Putamen (tissue), 1 donor: ENCODE measurements at places on chromosomes 4 and X.

DNA sequence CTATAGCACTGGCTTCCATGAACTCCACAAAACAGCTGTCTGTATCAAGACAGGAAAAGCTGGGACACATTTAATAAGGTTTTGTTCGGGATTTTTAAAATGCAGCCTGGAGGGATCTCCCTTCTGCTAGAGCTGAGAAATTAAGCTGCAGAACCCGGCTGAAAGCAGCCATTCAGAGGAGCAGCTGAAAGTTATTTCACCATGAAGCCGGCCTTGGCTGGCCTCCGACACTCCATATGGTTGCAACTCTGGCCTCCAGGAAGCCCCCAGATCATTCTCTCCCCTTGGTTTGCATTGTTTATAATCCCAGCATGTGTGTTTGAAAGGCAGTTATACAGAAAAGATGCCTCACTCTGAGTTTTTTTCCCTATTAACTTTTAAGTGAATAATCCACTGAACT is 239.4 kb downstream of the SPATA18 start:
- no peak for DNase-seq

DNA sequence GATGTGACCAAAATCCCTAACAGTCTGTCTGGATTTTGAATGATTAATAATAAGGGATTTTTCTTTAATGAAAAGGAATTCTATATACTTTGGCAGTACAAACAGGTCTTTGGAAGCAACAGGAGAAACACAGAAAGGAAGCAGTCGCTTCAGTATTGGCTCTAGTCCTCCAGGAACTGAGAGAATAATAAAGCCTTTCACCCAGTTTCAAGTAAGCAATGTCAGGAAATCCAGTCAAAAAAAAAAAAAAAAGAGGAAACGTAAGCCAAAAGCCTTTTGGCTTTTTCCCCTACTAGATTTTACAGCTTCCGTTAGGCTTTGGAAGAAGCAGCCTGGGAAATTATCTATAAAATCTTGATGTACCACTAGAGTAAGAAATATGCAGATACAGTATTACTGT is 61.7 kb upstream of the HDAC8 start:
- peak; percentile 15 for DNase-seq

DNA sequence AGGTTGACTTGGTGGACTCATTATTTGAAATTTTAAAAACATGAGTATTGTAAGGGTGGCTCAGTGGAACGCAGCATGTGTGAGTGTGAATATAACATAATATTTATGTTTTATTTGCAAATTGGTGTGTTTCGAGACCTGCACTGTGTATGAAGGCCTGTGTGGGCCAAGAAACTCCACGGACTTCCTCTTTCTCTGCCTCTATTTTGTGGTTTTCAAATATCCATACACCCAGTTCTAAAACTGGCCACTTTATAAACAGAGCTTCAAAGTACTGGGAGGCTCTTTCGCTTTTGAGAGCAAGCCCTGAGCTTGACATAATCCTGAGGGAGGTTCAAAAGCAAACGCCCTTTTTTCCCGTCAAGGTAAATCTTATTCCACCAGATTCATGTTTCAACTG is 187.7 kb downstream of the GPAT3 start:
- no peak for DNase-seq

- no peak for DNase-seq
Measured at GRCh38 chr4:53777244-53777984, 186.1 kb upstream of the LNX1 start.

DNA sequence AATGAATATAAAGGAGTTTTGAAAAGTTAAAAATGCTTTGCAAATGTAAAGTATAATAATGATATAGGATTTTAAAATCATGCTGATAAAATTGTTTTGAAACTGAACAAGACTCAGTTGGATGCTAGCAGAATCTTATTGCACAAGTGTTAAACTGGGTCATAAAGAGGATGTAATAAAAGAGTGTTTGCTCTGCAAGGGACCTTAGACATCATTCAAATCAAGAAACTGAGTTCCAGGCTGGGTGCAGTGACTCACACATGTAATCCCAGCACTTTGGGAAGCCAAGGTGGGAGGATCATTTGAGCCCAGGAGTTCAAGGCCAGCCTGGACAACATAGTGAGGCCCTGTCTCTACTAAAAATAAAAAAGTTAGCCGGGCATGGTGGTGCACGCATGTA is 27.5 kb upstream of the DUSP21 start:
- DNase-seq: no peak

DNA sequence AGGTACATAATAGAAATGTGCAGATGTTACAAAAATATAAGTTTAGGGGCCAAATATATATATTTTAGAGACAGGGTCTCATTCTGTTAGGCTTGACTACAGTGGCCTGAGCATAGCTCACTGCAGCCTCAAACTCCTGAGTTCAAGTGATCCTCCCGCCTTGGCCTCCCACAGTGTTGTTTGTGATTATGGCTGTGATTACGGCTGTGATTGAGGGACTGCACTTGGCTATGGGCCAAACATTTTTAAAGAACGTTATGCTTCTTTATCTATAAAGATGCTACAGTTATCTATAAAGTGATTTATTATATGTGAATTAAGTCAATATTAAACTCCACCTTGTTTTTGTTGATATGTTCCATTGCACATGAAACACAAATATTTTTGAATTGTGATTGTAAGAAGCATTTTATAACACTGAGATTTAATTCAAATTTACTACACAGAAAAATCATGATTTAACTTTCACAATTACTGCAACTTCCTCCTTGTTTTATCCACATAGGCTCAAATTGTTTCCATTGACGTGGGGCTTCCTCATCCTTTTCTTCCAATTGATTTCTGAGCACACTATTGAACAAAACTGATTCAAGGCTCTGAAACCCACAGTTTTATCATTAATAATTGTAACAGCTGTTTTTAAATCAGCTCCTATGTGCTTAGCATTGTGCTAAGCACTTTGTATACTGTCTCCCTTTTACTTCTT is 68.4 kb upstream of the BMPR1B start:
- DNase-seq: no peak

- no peak for DNase-seq
Measured at GRCh38 chr4:80202741-80203553, 5.6 kb downstream of the PRDM8 start.

GRCh38 chr4:140070366-140070765 is 83.6 kb downstream of the MAML3 start:
- no peak for DNase-seq

DNA sequence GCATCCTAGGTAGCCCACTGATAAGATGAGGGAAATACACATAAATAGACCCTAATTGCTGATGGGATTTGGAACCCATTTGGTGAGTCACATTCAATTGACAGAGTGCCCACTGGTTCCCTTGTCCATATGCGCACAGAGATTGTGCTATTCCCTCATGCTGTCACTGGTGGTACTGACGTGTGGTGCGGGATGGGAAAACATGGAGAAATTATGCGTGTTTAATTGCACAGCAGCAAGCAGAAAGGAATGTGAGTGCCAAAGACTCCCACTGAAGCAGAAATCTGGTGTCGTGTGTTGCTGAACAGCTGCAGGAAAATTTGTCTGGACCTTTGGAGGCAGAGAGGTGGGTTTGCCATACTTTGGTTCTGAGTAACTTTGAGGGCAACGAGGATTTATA is 92.2 kb downstream of the NHSL2 start:
- DNase-seq: no peak

DNA sequence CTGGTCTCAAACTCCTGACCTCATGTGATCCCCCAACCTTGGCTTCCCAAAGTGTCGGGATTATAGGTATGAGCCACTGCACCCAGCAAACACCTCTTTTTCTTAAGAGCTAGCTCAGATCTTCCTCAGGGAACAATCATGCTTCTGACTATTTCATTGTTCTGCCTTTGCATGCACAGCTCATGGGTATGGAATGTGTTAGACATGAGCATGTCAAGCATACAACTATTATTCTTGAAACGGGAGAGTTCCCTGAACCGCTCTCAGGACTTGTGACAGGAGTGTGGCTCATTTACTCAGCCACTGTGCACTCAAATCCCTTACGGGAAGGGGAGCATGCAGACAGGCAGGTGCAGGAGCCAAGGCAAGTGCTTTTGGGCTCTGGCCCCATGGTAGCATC is 231.7 kb upstream of the TAPT1 start:
- no peak for DNase-seq

DNA sequence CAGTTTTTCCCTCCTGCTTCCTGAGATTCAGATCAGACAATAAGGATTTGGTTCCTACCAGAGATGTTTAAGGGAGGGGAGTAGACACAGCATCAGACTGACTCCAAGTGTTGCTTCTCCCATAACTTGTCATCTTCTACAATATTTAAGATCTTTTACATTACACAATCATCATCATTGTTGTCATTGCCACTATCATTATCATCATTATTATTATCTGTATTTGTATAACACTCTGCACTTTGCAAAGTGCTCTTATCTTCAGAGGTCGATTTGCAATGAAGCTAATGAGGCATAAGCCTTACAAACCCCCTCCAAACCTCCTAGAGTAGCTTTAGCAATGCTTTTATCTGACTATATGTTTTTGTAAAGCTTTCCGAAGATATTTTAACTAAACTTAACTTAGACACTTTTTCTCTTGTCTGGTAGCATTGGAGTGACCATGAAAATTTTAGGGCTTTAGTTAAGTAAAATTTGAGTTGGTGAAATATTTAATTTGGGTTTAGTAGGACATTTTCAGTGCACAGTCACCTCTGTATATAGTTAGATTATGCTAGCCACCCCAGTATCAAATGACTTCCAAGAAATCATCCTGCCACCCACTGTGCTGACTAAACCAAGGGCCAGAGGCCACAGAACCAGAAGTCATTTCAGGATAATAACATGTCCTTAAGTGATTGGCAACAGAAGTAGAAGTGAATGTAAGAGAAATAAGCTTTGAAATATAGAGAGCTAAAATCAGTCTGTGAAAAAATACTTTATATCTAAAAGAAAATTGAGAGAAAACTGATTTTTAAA is 124.2 kb upstream of the NRK start:
- DNase-seq: no peak

- DNase-seq: no peak
Measured at GRCh38 chr4:109589605-109590004, 29.6 kb downstream of the MCUB start.

- no peak for DNase-seq
Measured at GRCh38 chrX:12162420-12162819, 24.1 kb downstream of the FRMPD4 start.

GRCh38 chr4:18880871-18881270 is 859.3 kb upstream of the LCORL start:
- no peak for DNase-seq

DNA sequence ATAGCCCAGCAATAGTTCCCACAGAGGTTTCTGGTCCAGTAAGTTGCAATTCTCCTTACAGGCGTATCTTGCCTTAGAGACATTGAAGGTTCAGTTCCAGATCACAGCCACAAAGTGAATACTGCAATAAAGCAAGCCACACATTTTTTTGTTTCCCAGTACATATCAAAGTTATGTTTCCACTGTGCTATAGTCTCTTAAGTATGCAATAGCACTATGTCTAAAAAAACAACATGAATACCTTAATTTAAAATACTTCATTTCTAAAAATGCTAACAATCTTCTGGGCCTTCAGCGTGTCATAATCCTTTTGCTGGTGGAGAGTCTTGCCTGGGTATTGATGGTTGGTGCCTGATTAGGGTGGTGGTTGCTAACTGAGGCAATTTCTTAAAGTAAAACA is 659.1 kb downstream of the GRID2 start:
- DNase-seq: no peak

DNA sequence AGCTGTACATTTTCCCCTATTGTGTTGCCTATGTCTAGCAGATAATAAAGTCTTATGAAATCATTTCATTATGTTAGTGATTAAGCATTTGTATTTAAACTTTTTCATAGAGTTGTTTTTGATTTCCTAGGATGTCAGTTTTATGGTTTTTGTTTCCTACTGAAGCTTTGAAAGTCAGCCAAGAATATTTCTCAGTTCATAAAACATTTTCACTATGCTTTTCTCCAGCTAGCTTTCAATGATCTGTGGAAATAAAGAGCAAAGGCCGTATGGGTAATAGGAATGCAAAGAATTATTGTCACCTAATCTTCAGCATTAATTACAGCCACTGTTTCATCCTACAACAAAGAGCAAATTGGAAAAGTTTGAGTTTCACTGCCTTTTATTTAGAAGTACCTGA is 145.7 kb upstream of the NUDT6 start:
- DNase-seq: no peak

DNA sequence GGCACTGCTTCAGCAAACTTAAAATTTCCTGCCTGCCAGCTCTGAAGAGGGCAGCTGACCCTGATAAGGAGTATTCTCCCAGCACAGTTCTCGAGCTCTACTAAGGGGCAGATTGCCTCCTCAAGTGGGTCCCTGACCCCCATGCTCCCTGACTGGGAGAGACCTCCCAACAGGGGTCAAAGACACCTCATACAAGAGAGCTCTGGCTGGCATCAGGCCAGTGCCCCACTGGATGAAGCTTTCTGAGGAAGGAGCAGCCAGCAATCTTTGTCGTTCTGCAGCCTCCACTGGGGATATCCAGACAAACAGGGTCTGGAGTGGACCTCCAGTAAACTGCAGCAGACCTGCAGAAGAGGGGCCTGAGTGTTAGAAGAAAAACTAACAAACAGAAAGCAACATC is 1118.3 kb upstream of the ADGRL3 start:
- no peak for DNase-seq

DNA sequence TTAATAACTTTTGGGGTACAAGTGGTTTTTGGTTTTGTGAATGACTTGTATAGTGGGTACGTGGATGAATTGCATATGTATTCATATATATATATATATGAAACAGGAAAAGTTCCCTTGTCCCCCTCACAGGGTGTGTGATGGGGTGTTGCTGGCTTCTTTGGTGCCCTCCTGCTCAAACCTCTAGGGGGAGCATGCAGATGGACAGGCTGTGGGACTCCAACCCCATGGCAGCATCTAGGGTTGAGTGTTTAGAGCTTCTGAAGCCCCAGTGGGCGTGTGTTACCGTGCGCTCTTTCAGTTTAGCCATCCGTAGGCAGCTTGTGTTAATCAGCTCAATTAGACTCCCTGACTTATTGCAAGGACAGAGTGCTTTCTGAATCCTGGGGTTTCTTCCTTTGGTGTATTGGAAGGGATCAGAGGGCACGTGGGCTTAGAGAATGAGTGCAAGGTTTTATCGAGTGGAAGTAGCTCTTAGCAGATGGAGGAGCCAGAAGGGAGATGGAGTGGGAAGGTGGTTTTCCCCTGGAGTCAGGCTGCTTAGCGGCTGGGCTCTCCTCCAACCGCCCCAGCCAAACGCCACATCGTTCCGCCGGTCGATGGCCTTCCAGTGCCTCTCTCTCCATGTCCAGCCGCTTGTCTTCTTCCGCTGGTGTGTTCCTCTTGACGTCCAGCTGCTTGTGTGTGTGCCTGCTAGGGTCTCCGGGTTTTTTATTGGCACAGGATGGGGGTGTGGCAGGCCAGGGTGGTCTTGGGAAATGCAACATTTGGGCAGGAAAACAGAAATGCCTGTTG is 674.4 kb upstream of the LCORL start:
- no peak for DNase-seq

DNA sequence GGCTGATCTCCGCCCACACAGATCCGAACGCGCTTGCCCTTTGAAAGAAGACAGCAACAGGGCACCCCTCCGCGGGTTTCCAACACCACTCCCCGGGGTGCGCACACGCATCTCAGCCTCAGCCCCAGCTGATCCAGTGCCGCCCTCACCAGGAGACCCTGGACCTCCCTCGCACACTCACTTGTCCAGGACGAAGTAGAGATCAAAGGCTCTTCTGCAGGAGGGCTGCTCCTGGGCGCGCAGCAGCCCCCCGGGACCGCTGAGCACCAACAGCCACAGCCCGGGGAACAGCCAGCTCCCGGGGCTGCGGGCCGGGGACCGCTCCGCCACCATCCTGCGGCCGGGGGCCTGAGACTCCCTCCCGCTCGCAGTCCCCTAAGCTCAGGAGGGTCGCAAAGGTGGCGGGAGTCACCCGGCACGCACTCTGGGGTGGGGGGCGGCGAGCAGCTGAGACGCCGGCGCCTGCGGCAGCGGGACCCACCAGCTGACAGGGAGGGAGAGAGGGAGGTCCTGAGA is 743 bp downstream of the ANTXR2 start:
- no peak for DNase-seq
